T-helper 9 cell (primary cell): ENCODE measurements at places on chromosomes 5 and 9.

DNA sequence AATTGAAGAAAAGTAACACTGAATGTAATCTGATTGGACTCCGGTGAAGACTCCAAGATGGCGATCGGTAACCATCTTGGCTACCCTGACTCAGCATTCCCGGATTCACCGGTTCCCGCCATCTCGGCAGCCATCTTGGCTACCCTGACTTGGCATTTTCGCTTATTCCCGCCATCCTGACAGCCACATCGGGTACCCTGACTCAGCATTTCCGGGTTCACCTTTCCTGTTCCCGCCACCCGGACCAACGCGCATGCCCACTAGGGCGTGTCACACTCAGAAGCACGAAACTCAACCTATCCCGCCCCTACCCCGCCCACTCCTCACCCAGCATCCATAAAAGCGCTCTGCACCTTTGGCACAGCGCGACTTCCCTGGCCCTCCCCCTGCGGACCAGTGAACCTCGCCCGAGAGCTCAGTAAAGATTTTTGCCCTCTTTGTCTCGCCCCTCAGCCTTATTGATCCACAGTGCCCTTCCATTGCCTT is 17.2 kb downstream of the SPTLC1 start:
- DNase-seq, result peak; percentile 6

- no peak for DNase-seq
Measured at GRCh38 chr5:56686337-56687195, 128.8 kb upstream of the MAP3K1 start.

DNA sequence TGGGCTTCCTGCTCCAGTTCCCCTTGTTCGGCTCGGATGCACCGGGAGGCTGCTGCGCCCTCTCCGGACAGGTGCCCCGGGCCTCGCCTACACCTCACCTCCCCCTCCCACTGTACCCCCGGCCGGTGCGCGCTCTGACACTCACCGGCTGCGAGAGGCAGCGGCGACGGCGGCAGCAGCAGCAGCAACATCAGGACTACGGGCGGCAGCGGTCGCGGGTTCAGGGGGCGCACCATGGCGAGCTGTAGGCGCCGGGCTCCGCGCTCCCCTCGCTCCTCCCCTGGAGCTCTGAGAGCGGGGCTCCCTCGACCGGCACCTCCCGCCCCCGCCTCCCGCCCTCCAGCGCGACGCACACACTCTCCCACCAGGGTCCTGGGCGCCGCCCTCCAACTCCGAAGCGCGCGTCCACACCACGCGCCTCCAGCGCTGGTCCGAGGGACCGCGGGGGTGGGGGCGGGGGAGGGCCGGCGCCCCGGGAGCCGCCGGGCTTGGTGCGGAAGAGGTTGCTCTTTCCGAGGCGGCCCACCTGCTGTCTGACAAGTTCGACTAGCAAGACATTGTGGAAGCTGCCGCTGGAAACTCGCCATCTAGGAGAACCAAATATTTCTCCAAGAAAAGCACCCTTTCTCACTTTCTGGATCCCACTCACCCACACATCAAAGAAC is at the start of gene GFRA3:
TSS of gene GFRA3 (minus strand) at position 433 of the 665 bp plus-strand sequence. CDS start at position 236, 197 bp downstream.
- no peak for DNase-seq

GRCh38 chr5:166772770-166773169 is 1518.7 kb upstream of the WWC1 start:
- DNase-seq, result no peak

DNA sequence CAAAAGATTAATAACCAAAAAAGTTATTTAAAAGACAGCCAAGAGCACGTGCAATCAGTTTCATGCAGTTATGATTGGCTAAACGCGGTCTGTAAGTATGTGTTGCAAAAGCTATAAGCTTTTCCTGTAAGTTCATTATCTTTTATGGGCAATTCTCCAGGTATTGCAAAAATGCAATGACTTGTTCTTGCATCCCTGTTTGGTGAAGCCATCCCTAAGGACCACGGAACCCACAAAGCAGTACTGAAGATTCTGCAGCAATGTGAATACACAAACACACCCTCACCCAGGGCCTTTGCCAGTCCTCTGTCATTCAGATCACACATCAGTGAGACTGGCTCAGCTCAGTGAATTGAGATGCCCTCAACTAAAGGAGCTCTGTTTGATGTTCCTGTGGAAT is 11.4 kb downstream of the GCNT4 start:
- DNase-seq, result no peak

DNA sequence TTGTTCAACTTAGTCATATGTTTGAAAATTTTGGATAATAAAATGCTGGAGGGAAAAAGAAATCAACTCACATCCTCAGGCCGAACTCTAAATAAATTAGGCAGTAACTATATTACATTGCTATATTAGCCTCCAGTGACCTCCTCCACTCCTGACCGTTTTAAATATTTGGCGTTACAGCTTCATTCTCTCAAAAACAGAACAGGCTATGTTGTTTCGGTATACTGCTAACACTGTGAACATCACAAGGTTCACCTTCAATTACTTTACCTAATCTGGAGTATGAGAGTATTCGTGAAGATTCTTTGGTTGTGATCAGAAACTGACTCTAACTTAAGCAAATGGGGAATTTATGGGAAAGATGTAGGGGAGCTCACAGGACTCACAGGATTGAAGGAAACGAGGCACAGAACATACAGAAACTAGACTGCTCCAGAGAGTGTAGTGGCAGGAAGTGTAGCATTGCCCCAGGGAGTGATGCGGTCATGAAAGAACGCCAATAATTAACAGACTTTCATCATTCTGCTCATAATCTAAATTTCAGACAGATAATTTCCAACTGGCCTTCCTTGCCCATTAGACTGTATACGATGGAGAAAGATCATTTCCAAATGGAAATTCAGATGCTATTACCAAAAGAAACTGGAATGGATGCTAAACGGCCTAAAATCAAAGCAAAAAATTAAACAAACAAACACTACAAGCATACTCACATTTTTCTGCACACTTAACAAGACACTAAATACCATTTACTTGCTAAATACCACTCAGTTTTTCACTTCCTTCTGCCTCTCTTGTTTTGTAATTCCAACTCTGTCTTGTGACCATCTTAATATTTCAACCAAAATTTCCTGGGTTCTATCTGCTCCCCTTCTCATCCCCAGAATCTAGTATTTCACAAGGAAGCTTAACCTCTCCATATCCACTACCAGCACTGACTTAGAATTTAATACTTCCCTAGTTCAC is 110.1 kb upstream of the LPAR1 start:
- DNase-seq, result no peak

GRCh38 chr5:173664154-173664526 is 47.7 kb upstream of the BOD1 start:
- no peak for DNase-seq

DNA sequence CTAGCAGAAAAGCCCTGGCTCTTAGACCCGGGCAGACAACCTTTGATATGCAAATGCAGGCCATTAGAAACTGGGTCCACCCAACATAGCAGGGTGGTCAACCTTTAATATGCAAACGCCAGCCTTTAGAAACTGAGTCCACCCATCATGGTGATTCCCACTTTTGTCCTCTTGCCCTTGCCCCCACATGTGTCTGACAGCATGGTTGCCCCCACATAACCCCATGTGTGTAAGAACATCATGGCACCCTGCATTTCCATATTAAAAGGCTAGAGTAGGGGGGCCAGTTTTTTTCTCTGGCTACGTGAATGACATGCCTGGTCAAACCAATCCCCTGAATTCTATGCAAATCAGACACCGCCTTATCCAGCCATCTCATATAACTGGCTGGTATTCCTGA is 273.2 kb upstream of the PRDM9 start:
- DNase-seq, result no peak

GRCh38 chr5:97100476-97100875 is 41.9 kb downstream of the LIX1 start:
- no peak for DNase-seq

DNA sequence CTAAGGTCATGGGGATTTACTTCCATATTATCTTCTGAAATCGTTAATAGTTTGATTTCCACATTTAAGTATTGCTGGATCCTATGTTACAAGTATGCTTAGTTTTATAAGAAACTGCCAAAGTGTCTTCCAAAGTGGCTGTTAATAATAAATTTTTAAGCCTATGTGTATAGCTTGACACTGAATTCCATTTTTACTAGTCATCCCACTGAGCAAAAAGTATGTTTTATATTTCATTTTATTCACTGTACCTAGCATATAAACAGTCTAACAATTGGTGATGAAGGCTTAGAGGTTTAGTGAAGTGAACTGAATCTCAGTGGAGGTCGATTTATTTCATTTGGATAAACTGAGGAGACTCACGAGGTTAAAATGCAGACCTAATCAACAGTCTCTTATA is 174.6 kb downstream of the ADAMTS6 start:
- DNase-seq, result no peak
